ENCODE measurements at places on chromosomes 16 and 17.

- no peak for DNase-seq
Measured at GRCh38 chr17:75832652-75833400, 11.4 kb downstream of the UNC13D start.

DNA sequence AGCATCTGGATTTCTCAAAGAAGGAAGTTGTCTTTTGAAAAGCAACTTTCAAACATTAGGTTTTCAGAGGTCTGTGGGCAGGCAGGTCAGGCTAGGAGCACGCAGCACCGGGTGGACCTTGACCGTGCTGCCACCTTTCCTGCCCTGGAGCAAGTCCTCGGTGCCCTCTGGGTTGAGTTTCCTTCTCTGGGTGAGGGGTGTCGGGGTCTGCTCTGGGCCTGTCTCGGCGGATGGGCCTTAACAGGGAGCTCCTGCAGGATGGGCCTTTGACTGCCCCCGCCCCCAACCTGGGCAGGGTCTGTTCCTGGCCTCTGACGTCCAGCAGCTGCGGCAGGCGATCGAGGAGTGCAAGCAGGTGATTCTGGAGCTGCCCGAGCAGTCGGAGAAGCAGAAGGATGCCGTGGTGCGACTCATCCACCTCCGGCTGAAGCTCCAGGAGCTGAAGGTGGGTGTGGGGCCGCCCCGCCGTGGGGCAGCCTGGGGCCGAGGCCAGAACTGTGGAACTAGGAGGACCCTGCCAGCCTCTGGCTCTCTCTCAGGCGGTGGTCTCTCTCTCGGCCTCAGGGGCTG is 8.7 kb downstream of the DEF8 start:
- DNase-seq, result no peak

DNA sequence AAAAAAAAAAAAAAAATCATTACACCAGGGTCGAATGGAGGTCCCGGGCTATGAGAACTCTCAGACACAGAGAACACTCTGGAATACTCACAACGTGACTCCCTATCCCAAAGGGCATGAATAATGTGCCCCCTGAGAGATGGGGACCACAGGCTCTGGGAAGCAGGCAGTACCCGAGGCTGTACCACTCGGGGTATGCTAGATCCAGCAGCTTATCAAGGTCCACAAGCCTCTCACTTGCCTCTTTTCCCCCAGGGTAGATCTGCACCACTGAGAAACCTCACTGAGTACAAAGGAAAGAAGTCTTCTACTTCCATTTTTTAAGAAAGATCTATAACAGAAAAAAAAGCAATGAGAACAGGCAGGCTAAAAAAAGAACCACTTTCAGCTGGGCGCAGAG is 40.5 kb downstream of the WDR59 start:
- no peak for DNase-seq

- DNase-seq, result no peak
Measured at GRCh38 chr16:79849119-79849518, 248.6 kb upstream of the MAF start.

DNA sequence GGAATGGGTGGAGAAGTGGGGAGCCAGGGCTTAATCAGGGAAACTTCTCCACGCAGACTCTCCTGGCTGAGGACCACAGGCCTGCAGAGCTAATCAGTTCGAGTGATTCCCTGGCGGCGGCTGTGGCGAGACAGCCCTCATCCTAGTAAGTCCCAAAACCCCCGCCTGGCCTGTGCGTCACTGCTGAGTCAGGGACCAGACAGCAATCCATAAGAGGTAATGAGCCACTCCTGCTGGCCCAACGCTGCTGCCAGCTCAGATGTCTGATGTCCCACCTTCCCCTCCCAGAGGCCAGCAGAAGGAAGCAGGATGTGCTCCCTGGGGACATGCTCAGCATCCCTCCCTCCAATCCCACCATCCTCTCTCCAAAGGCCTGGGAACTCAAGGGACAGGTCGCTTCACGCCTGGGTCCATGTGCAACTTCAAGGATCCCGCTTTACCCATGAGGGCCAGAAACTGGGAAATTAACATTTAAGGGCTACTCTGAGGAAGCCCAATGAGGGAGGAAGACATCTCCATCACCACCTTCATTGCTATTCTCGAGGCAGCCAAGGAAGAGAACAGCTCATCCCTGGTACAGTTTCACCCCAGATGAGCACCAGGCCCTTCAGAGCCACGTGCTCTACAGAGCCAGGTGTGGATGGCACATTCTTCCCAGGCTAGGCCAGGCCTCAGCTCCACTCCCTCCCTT is 7.9 kb downstream of the ACLY start:
- no peak for DNase-seq

GRCh38 chr16:84088695-84089395 is 27.9 kb downstream of the MBTPS1 start:
- no peak for DNase-seq

- DNase-seq, result no peak
Measured at GRCh38 chr17:17590141-17590751, 1.3 kb downstream of the PEMT start.

- no peak for DNase-seq
Measured at GRCh38 chr17:35117984-35118383, 1.7 kb downstream of the RAD51D start.

GRCh38 chr17:4636474-4637100 is 4.9 kb downstream of the ALOX15 start:
- no peak for DNase-seq

DNA sequence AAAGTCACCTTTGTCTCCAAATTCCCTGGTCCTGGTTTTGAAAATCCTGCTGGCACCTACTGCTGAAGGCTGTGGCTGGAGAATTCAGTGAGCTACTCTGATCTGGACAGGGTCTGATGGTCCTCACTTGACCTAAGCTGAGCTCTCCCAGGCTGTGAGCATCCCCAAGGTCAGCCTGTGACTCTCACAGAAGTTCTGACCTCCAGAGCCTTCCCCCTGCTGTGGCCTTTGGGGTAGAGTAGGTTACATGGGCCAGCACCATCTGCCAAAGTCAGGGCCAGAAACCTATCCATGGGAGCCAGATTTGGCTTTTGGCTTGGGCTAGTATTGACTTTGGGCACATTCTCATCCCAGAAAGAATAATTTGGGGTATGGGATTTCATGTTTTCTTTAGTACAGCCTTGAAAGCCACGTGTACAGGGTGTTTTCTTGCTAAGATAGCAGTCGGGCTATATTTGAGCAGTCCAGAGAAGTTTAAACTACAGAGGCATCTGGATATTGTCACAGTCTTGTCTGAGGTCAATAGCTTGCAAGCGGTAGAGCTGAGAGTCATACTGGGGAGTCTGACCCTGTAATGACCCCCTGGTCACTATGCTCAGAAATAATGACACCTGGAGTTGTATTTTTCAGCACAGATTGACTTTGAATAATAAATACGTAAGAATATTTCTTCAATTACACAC is 6.2 kb upstream of the AGRP start:
- no peak for DNase-seq

GRCh38 chr16:57725554-57725953 is 10.0 kb upstream of the KATNB1 start:
- DNase-seq, result no peak

- no peak for DNase-seq
Measured at GRCh38 chr16:1613211-1613622, 1.1 kb downstream of the CRAMP1 start.

- DNase-seq, result peak; percentile 64
Measured at GRCh38 chr17:42405963-42406495, 17.0 kb downstream of the CAVIN1 start.

DNA sequence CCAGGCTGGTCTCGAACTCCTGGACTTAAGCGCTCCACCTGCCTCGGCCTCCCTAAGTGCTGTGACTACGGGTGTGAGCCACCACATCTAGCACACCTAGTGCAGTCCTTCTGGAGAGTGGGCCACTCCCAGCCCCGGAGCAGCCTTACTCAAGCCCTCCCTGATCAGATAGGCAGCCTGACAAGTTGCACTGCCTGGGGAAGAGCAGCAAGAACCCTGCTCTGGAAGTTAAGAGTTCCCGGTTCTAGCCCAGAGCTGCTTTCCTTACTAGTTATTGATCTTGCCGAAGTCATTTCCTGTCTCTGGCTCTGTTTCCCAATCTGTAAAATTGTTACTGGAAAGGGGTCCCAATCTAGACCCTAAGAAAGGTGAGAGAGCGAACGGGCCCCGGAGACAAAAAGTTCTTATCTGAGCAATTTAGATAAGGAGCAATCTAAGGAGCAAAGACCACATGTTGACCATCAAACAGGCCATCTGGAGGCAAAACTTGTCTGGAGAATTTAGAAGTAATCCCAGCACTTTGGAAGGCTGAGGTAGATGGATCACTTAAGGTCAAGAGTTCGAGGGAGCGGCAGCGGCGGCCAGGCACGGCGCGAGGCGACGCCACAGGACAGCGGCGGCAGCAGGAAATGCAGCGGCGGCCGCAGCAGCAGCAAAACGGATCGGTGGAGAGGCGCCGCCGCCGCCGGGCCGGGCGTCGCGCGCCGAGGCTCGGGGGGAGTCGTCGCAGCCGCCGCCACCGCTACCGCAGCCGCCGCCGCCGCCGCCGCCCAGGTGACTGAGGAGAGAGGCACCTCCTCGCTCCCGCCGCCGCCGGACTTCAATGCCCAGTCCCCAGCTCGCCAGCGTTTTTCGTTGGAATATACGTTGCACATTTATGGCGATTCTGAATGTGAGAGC is 4.3 kb upstream of the NAGLU start:
- DNase-seq, result peak; percentile 18

DNA sequence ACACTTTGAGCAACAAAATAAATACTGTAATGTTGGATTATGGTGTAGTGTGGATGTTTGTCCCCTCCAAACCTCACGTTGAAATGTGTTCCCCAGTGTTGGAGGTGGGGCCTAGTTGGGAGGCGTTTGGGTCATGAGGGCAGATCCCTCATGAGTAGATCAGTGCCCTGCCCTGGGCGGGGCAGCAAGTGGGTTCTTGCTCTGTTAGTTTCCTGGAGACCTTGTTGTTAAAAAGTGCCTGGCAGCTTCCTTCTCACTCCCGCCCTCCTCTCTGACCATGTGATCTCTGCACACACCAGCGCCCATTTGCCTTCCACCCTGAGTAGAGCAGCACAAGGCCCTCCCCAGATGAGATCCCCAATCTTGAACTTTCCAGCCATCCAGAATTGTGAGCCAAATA is 67.7 kb downstream of the MPRIP start:
- DNase-seq, result no peak

DNA sequence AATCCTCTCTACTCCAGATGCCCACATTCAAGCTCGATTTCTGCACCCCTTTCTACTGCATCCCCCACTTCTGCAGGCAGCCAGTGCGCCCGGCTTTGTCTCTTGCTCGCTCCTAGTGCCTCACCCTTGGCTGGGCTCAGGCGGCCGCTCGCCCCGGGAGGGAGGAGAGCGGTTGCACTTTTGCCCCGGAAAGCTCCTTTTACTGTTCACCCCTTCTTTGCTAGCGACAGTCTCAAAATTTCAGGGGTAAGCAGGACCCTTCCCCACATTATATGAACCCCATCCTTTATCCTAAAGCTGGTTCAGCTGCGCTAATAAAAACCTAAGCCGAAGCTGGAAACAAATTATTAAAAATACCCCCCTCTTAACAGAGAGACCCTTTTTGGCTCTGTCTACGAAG is 1.0 kb downstream of the HOXB5 start:
- no peak for DNase-seq

DNA sequence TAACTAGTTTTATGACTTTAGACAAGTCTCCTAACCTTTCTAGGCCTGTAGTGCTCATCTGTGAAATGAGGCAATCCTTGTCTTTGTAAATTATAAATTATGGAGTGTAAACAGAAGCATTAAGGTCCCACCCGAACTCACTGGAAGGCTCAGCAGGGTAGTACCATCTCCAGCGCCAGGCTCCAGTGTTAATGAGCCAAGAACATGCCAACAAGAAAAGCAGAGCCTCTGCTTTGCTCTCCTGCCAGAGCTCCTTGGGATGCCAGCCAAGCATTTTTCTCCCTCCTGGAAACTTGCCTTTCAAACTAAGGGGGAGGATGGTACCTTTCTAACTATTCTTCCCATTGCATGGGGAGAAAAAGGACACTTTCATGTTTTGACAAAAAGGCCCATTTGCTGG is 14.9 kb downstream of the LIMD2 start:
- no peak for DNase-seq

GRCh38 chr17:28896884-28897768 is at the start of gene FLOT2:
Gene FLOT2, minus strand, starts transcription at chr17:28897733. Its CDS starts 159 bp downstream, at chr17:28897574.
- peak; percentile 62 for DNase-seq

- DNase-seq, result no peak
Measured at GRCh38 chr17:77124192-77124889, 16.4 kb upstream of the SEC14L1 start.

DNA sequence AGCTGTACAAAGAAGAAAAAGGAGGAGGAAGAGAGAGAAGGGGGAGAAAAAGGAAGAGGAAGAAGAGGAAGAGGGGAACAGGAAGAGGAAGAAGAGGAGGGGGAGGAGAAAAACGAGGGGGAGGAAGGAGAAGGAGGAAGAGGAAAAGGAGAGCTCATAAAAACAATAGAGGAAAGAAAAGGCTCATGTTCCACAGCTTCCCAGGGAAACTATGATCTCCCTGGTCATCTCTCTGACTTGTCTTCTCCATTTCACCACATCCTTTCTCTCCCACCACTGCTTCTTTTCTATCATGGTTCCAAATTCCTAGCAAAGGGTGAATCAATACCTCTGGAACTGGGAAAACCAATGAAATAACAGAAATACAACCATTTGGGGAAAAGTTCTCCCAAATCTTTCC is 254.1 kb upstream of the ERCC4 start:
- no peak for DNase-seq

GRCh38 chr16:31077592-31078396 is 3.6 kb downstream of the ZNF646 start:
- no peak for DNase-seq

- no peak for DNase-seq
Measured at GRCh38 chr16:11650641-11651591, 17.3 kb upstream of the SNN start.

All from activated CD4-positive, CD25-positive, alpha-beta regulatory T cell (primary cell).